ENCODE measurements at places on chromosomes 1 and 21.

GRCh38 chr1:182684116-182684828, at the start of gene RGS8:
Gene RGS8 (minus strand): TSS chr1:182684587. CDS start chr1:182669649, 14,938 bp downstream.
- no peak for DNase-seq

DNA sequence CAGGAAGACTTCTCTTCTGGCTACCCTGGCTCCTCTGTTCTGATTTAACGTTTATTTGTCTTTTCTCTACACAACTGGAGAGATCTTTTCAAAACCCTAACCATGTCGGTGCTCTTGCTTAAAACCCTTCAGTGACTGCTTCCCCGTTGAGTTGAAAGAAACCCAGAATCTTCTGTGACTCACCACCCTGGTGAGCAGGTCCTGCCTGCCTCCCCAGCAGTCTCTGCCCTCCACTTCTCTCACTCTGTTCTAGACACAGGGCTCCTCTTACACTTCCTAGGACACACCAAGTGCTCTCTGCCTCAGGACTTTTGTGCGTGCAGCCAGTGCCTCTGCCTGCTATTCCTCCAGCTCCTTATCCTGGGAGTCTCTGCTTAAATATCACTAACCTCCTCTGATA, 131.4 kb downstream of the IER5 start:
- DNase-seq = no peak

GRCh38 chr1:25583519-25584370, 32.8 kb upstream of the MAN1C1 start:
- no peak for DNase-seq

DNA sequence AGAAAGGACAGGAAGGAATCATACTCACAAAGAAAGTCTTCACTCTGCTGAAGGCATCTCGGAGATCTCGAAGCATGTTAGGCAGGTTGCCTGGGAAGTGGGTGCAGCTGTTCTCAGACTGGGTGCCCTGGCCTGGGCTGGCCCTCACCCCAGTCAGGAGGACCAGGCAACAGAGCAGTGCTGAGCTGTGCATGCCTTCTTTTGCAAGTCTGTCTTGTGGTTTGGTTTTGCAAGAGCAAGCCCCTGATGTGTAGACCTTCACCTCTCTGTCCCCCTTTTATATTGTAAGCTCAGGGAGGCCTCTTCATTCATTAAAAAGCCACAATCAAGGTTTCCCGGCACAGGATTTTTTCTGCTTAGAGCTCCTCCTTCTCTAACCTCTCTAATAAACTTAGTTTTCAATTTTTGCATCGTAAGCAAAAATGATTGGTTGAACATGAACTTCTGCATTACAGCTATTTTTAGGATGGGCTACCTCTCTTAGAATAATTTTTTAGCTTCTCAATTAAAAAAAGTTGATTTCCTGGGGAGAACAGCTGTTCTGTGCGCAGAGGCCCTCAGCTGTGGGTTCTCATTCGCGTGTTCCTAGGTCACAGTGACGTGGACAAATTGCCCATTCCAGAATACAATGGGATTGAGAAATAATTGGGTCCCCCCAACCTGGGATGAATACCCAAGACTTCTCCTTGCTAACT, at the start of gene IL10:
Gene IL10, minus strand, starts transcription at position 252 of the 695 bp plus-strand sequence. Its CDS starts 59 bp downstream, at position 193.
- no peak for DNase-seq

All from hematopoietic multipotent progenitor cell treated with erythropoietin and hydrocortisone succinate and interleukin-3 and kit ligand, for 8 days (in vitro differentiated cells).